ENCODE measurements at places on chromosomes 6 and 20. TPM values are rescaled to one million over a fixed set of nuclear protein-coding genes. Genes with fewer than 3 reads are reported as not detected.

The MYBL2 gene
- total RNA-seq: 75.8 TPM

The STMN3 gene
- total RNA-seq: 8.0 TPM

The PLCB4 gene
- 15.2 TPM for total RNA-seq

The MUCL3 gene
- total RNA-seq: not detected

The C4B gene
- 0.56 TPM for total RNA-seq

The AVP gene
- total RNA-seq: not detected

The KIFC1 gene
- total RNA-seq: 43.1 TPM

The CALHM5 gene
- total RNA-seq: 0.06 TPM

The TMEM14B gene
- 161 TPM for total RNA-seq

The KCNS1 gene
- total RNA-seq: not detected

The COL21A1 gene
- total RNA-seq: 0.81 TPM

The OXT gene
- total RNA-seq: not detected

The DDX43 gene
- total RNA-seq: not detected

The ETV7 gene
- 0.10 TPM for total RNA-seq

The TDRD6 gene
- total RNA-seq: not detected

All from A549 treated with CpdA at 1 μM for 4 hours (cell line).